Suppressor macrophage (primary cell): ENCODE measurements at places on chromosomes 2 and 18.
A peak's percentile ranks its signal among the peaks of the same experiment; 100 is the strongest.

DNA sequence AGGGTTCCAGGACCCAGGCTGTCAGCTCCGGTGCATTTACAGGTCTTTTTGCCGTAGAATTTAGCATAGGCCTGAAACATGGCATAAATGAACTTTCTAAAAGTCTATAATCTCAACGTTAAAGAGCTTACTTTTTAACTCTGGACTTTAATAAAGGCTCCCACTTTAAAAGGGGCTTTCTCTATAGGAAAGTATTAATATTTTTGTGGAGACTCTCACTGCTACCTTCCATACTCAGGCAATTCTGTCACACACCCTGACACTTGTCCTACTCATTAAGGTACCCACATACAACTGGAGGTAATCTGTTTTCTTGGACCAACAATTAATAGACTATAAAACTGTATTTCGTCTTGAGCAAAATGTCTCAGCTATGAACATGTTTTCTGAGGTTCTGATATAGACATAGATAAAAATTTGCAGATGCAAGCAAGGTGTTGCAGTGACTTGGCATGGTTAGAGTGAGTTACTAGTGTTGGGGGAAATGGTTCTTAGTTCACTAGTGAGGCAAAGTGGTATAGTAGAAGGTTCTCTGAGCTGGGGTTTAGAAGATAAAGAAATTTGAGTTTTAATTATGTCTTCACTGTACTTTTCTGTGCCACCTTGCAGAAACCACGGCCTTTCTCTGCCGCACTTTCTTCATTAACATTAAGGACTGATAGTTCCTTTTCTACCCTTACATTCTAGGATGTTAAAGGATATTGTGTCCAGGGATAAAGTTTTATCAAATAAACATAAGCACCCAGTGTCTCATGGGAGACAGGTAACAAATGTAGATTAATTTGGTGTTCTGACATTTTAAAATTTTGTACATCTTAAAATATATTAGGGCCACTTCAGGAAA lies 10.8 kb upstream of the NR4A2 start:
- DNase-seq: no peak

GRCh38 chr2:221431477-221431876 lies 140.6 kb downstream of the EPHA4 start:
- no peak for DNase-seq

- DNase-seq: no peak
Observed at GRCh38 chr18:27094621-27095020, 90.5 kb downstream of the CHST9 start.

- DNase-seq: no peak
Observed at GRCh38 chr2:164910101-164910899, 45.0 kb downstream of the SLC38A11 start.

DNA sequence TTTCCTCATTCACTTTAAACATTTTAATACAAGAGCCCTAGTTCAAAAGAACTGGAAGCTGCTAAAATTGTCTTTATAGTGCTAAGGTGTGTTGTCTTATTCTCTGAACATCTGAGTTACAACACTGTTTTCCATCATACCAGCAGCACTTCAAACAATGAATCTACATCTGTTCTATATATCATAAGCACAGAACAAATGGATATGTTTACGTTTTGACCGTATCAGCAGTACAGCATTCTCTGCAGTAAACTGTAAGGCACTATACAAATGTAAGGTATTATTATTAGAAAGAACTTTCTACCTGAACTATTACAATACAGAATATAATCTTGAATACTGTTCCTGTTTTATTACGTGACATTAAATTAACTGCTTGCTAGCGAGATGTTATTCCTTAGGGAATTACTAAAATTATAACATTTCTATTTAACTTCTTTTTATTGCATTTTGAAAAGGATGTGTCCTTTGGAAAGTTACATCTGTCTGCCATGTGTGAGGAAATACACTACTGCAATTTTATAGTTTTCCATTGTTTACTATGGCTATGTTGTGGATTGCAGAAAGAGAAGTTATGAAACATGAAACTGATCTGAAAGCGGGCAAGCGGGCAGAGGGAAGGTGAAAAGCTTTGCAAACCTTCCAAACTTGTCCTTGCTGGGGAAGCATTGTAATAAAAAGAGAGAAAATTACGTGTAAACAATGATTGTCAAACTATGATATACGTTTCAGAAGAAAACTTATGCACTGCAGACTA lies 13.7 kb downstream of the NCKAP1 start:
- DNase-seq: no peak

DNA sequence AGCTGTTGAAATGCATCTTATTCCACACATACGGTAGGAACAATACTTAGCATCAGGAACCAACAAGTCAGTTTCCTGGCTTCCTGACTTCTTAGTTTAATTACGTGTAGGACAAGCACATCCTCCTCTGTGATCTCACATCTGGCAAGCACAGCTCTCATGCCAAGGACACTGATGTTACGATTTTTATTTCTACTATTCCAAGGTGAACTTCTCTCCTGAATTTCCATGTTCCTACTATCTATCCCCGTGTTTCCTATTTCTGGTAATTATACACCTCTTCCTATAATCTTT lies 374.0 kb downstream of the NCKAP5 start:
- DNase-seq: no peak

DNA sequence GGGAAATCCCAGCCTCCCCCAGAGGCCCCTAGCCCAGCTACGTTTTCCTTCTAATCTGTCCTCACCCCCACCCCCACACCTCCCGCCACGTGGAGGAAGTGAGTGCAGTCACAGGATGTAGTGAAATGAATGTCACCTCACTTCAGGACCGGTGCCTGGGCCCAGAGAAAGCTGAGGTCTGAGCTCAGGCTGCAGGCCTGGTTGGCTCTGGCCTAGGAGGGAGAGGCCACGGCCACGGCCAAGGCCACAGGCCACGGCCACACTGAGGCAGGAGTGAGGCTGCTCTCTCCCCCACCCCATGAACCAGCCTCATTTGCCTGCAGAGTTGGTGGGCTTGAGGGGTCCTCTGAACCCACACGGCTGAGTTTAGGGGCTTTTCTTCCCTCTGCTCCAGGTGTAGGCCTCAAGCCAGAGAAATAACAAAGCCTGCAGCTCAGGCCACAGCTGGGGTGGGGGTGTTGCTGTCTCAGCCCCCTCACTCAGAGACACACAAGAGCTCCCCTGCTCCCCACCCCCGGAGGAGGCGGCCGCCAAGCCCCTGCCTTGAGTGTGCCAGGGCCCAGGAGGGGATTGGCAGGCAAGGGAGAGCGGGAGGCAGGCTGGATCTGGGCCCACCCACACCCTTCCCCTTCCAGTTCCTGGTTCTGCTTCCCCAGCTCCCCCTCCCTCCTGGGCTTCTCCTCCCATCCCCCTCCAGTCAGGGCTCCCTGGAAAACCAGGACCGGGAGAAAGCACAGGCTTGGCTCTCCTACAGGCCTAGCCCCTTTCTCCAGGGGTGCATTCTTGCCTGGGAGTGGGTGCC lies 27.0 kb downstream of the DNMT3A start:
- DNase-seq: peak; percentile 74

GRCh38 chr2:201262718-201263117 lies 2.4 kb downstream of the CASP8 start:
- DNase-seq: peak; percentile 20

- no peak for DNase-seq
Observed at GRCh38 chr2:160429248-160430000, 64.2 kb downstream of the RBMS1 start.

DNA sequence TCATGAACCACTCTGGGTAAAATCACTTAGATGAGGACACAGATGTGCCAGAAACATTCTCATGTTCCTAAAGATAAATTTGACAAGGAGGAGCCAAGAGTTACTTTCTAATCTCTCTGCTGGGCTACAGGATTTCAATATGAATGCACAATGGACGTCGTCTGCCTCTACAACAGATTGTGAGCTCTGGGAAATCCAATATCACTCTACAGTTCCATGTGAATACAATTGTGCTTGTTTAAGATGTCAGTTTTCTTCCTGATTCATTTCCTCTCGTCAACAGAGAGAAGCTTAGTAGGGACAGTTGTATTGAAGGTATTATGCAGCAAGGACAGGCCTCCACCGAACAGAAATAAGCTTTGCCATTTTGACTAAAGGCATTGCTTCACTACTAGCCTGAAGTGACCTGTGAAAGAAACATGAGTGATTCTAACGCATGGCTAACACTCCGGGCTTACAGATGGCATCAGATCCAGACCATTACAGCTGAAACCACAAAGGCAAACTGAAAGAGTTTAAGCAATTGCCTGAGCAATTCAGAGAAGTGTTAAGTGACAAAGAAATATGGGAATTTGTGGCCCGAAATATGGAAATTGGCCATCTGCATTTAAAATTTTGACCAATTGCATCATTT lies 1591.5 kb downstream of the LRP1B start:
- DNase-seq: no peak

DNA sequence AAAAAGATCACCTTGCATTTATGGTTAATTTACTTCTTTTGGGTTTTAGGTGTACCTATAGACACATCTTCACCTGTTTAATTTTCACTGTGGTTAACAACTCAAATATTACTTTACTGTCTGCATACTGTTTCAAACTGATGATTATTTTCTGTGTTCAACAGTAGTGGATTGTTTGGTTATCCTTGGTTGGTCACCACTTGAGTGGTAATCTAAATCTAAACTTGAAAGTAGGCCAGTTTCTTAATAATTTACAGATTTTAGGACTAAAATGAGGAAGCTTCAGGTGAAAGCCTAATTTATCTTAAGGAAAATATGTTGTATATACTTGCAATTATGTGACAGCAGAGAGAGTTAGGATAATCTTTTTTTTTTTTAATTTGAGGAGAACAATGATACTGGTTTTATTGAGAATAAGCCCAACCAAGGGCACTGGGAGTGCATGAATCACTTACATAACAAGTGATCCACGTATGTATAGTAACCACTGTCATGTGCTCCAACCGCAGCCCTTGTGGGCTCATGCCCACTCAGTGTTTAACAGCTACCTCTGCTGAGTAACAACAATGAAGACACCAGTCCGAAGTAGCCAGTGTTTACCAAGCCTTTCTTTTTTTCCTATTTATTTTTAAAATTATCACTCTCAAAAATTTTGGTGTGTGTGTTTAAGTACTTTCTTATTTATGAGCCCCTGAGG lies 31.0 kb upstream of the WDSUB1 start:
- no peak for DNase-seq
